ENCODE measurements at places on chromosomes 12 and 14. TPM values are rescaled to one million over a fixed set of nuclear protein-coding genes. Genes with fewer than 3 reads are reported as not detected.

The DNAH10 gene
- total RNA-seq, result not detected

The CLEC6A gene
- total RNA-seq, result not detected

The BEST3 gene
- under 0.01 TPM for total RNA-seq

The METAP2 gene
- 47.5 TPM for total RNA-seq

The C12orf60 gene
- total RNA-seq, result 1.2 TPM

The RFC5 gene
- total RNA-seq, result 12.1 TPM

The CAPZA3 gene
- not detected for total RNA-seq

The E2F7 gene
- 2.8 TPM for total RNA-seq

GRCh38 chr14:99099051-99099787 is 172.8 kb downstream of the BCL11B start:
- no peak for DNase-seq

- DNase-seq, result no peak
Measured at GRCh38 chr14:36021030-36021422, 155.5 kb downstream of the PTCSC3 start.

- peak; percentile 17 for DNase-seq
Measured at GRCh38 chr14:37411079-37411735, 183.8 kb downstream of the FOXA1 start.

- DNase-seq, result no peak
Measured at GRCh38 chr12:5272018-5272785, 159.7 kb upstream of the NTF3 start.

GRCh38 chr12:107906707-107907106 is 132.2 kb downstream of the ASCL4 start:
- DNase-seq, result no peak

- no peak for DNase-seq
Measured at GRCh38 chr12:52254965-52255751, 19.3 kb upstream of the KRT86 start.

GRCh38 chr14:101707068-101707842 is 54.3 kb upstream of the PPP2R5C start:
- peak; percentile 84 for DNase-seq

GRCh38 chr14:29311983-29312382 is 545.4 kb downstream of the FOXG1 start:
- no peak for DNase-seq

DNA sequence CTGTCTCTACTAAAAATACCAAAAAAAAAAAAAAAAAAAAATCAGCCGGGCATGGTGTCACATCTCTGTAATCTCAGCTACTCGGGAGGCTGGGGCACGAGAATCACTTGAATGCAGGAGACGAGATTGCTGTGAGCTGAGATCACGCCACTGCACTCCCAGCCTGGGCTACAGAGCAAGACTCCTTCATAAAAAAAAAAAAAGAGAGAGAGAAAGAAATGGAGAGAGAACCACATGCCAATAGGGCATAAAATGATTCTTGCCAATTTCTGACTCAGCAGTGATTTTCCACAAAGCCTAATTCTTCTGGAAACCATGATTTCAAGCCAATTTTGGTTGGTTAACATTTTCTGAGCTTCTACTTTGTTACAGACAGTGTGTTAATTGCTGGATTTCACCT is 250.4 kb upstream of the SEL1L start:
- DNase-seq, result no peak

- DNase-seq, result no peak
Measured at GRCh38 chr12:104622928-104623327, 166.2 kb downstream of the CHST11 start.

DNA sequence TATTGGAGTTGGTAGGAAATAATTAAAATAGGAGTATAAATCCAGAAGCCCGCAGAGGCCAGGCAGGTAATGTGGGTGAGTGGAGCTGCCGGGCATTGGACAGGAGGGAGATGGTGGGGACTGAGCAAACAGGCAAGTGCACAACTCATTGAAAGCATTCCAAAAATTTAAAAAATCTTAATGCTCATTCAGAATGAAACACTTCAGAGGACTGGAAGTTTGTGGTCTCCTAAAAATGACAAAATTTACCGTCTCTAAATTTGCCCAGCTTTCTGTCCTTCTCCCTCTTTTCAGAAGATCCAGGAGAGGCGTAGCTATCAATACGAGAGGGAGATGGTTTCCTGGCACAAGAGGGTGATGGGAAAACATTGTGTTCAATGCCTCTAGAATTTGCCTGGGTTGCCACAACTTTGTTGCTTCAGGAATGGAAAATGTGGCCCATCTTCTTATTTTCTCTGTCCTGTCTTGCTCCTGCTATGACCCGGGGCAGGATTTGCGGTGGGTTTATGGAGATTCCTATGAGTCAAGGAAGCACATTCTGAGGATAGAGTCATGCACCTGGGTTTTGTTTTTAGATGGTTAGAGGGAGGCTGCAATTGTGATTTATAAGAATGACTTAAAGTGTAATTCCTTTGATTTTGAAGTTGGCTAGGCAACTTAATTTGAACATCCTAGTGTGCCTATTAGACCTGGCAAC is 72.2 kb downstream of the BORCS5 start:
- no peak for DNase-seq

DNA sequence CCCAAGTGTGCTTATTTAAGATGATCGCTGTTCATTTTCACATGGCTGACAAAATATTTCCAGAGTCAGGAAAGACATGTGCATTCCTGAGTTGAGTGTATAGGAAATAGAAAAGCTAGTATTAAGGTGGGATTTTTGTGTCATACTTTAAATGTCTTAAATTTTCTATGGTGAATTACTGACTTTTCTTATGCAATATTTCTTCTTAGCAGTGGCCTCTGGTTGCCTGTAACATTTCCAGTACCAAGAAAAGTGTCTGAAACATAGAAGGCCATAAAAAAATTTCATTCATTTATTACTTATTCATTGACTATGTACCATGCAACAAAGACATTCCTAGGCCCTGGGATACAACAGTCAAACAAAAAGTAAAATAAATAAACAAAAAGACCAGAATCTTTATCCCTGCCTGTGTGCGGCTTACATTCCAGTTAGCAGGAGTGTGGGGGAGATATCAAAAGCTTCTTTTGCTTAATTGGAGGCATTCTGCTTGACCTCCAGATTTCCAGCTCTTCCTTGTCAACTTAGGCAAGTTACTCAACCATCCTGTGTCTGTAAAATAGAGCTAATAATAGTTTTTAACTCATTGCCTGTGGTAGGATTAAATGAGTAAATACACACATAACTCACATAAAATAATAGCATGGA is 216.3 kb upstream of the FLRT2 start:
- DNase-seq, result peak; percentile 56

DNA sequence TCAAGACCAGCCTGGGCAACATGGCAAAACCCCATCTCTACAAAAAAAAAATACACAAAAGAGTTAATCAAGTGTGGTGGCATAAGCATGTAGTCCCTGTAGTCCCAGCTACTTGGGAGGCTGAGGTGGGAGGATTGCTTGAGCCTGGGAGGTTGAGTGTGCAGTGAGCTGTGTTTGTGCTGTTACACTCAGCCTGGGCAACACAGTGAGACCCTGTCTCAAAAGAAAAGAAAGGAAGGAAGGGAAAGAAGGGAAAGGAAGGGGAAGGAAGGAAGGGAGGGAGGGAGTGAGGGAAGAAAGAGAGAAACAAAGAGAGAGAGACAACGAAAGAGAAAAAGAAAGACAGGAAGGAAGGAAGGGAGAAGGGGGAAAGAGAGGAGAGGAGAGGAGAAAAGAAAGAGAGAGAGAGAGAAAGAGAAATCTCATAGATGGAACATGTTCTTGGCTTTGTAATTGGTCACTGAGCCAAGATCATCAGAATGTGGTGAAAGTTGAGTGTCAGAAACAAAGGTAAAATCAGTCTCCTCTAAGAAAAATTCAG is 26.8 kb upstream of the NAP1L1 start:
- DNase-seq, result no peak

DNA sequence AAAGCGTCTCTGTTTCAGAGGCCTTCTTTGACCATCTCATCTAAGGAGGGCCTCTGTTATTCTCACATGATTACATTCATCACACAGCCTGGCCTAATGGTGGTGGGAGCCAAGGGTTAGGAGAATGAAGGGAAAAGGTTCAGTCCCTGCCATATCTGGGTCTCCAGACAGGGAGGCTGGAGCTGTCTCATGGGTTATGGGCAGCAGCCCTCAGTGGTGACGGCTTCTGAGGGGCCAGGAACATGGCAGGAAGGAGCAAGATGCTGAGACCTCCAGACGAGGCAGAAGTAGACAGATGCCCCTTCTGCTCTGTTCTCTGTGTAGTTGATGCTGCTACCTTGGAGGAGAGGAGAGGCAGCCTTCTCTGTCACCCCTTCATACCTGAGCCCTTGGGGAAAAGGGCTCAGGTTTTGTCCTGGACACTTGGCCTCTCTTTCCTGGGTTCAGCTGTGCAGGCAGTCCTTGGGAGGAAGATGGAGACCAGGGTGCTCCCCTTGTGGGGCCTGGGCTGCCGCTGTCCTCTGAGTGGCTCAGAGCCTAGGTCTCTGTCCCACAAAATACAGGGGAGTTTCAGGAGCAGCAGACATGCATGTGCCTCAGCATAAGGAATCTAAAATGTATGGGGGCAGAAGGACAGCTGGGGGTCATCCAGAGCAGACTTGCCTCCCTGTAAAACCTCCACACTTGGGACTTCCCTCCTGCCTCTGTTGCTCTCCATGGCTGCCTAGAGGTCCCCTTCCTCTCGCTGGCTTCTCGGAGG is 3.6 kb downstream of the IFI27L2 start:
- no peak for DNase-seq

- DNase-seq, result peak; percentile 1
Measured at GRCh38 chr12:43835264-43835655, 621 bp upstream of the TMEM117 start.

GRCh38 chr12:121719926-121720414 is 7.4 kb downstream of the TMEM120B start:
- DNase-seq, result no peak

- peak; percentile 85 for DNase-seq
Measured at GRCh38 chr14:52068615-52069306, at the start of gene NID2. Gene NID2, minus strand, starts transcription at chr14:52069059. Its CDS starts 65 bp downstream, at chr14:52068994.

GRCh38 chr14:81392976-81393643 is 7.0 kb downstream of the STON2 start:
- no peak for DNase-seq

DNA sequence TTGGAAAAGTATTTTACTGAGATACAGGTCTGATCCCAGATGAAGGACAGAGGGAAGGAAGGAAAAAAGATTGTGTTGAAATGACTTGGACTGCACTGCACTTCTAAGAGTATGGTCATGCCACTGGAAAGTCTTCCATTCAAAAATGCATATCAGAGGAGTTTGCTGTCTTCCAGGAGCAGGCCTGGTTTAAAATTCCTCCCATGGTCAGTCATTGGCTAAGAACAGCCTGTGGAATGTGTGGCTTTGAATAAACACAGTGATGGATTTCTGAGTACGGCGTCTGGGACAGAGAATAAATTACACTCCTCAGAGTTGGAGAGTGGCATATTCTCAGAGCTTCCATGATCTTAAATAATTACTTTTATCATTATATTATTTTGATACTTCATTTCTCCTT is 245.8 kb upstream of the PDZRN4 start:
- no peak for DNase-seq

DNA sequence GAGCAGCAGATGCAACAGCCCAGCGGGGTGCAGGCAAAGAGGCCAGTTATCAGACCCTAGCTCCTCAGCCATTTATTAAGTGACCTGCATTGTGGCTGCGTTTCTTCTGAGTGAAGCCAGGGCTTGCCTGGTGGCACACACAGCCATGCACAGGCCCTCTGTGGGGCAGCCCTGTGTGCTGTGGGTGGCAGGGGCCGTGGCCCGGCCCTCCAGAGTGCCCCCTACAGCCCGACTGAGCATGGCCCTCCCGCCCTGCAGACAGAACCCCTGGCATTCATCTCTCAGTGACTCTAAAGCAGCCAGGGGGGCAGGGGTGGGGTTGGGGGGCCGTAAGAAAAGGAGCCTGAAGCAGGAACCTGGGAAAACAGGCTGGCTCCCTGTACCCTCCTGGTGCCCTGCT is 226.0 kb upstream of the PWP1 start:
- DNase-seq, result no peak
